ENCODE measurements at places on chromosomes 5 and 9. TPM values are rescaled to one million over a fixed set of nuclear protein-coding genes. Genes with fewer than 3 reads are reported as not detected.

GRCh38 chr5:107519900-107520354 lies 150.8 kb downstream of the EFNA5 start:
- DNase-seq, result peak; percentile 61

DNA sequence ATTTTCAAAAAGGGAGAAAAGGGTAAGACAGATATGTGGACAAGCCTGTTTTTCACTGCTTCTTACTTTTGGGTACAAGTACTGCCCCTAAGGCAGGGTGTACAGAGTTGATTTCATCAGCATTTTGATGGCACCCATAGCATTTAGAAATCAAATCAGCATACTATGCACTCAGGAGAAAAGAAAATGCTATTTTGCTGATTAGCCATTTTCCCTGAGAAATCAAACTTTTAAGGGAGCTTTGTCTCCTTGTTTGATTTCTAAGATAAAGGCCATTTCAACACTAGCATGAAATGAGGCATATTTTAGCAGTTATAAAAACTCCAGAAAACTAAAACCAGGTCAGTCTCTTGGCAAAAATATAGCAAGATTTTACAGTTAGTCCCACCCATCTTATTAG lies 2269.4 kb upstream of the WWC1 start:
- DNase-seq, result no peak

- no peak for DNase-seq
These were observed 598 bp downstream of the RGP1 start for GRCh38 chr9:35749515-35750255.

DNA sequence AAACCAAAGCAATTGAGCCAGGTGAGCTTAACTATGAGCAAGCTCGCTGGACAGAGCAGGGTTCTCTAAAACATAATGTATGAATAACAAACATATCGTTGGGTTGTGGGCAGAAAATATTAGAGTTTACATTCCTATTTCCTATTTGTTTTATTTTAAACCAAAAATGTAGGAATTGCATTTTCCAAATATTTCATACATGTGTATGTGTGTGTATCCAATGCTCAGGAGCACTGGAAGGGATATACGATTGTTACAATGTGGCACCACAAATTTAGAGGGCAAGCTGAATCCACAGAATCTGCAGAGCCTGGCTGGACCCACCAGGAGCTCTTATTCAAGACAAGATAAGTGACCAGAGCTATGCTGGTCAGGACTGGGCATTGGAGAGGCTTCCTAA lies 325.3 kb upstream of the HAPLN1 start:
- no peak for DNase-seq

DNA sequence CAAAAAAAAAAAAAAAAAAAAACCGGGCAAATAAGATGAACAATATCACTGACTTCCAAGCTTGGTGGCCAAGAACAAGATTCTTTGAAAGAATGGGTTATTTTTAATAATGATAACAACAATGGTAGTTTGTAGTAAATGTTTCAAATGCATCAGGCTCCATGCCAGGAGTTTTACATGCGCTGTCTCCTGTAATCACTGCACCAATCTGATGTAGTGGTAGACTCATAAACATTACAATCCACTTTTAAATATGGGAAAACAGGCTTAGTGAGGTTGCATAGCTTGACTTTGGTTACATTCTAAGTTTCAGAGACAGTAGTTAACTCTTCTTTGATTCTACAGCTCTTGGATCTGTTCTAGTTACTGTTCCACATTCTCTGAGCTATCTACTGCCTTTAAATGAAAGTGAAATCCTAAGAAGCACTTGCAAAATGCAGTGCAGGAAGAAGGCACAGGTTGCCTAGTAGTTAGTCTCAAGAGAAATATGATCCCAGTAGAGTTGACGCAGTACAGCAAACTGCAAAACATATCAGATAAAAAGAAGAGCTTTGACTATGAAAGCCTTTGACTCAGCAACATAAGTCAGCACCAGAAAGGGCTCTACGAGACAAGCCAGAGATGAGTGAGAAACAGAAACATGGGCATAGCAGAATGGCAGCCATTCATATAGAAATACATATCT lies 62.1 kb downstream of the PDE4D start:
- DNase-seq, result no peak

DNA sequence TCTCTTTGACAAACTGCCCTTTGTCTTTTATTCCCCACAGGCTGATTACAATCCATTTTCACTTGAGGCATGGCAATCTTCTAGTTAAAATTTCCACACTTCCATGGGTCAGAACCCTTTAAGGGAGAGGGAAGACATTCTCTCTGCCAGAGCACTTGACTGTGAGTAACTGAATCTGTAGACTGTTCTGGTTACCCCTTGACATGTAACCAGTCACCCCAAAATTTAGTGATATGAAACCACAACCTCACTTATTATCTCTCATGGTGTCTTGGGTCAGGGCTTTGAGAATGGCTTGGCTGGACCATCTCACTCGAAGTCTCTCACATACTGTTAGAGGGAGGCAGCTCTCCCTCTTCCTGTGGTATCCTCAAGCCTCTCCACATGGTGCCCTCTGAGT lies 14.0 kb downstream of the ITGA2 start:
- DNase-seq, result no peak

DNA sequence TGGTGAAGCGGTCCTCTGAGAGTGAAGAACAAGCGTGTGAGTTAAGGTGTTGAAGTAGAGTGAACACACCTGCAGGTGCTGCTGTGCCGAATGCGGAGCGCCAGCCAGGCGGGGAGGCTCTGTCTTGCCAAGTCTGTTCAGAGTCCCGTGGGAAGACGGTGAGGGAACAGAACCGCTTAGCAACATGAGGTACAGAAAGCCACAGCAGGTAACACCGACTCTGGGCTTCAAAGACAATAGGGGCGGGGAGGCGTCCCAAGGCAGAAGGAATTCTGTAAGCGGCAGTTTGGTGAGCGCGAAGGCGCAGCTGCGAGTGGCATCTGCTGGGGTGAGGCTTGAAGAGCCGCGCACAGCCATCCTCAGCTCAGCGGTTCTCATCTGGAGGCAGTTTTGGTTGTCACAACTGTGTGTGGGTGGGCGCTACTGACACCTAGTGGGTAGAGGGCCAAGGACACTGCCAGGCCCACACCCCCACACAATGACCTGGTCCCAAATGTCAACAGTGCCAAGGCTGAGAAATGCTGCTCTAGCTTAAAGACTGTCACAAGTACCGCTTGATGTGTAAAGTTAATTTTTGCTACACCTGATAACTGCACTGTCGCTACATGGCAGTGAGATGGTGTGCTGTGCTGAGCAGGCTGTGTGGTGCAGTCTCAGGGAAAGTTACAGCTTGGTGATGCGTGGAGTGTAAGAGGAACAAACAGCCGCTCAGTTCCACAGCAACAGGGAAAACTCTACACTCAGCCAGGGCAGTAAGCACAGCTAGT lies 67.4 kb upstream of the TBC1D9B start:
- peak; percentile 5 for DNase-seq

- DNase-seq, result no peak
These were observed 127.8 kb downstream of the MED27 start for GRCh38 chr9:131951905-131952304.

DNA sequence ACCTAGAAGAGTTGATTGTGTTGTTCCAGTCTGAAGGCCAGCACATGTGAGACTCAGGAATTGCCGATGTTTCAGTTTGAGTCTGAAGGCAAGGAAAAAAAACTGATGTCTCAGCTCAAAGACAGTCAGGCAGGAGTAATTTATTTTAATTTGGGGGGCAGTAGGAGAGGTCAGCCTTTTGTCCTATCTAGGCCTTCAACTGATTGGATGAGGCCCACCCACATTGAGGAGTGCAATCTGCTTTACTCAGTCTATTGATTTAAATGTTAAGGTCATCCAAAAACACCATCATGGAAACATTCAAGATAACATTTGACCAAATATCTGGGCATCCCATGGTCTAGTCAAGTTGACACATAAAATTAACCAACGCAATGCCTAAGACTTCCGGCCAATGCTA lies 288.9 kb downstream of the CDK5RAP2 start:
- DNase-seq, result no peak

- no peak for DNase-seq
These were observed 108.7 kb upstream of the EFNA5 start for GRCh38 chr5:107779437-107779836.

- no peak for DNase-seq
These were observed 18.3 kb upstream of the BTNL3 start for GRCh38 chr5:180970336-180970735.

DNA sequence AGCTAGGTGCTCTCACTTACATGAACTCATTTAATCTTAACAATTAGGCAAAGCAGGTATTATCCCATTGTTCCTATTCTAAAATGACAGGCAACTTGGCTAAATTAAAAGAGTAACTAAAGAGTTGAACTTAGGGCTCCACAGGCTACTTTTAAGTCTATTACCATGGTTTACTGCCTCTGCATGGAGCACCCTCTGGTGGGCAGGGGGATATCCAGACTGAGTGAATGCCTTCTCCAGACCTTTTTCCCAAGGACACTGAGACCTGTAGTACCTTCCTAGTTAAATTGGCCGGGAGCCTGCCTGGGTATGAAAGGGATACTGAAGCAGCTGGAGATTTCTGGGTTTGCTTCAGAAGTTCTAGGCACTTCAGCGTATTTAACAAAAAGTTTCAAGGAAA lies 238.1 kb downstream of the ELAVL2 start:
- DNase-seq, result no peak

DNA sequence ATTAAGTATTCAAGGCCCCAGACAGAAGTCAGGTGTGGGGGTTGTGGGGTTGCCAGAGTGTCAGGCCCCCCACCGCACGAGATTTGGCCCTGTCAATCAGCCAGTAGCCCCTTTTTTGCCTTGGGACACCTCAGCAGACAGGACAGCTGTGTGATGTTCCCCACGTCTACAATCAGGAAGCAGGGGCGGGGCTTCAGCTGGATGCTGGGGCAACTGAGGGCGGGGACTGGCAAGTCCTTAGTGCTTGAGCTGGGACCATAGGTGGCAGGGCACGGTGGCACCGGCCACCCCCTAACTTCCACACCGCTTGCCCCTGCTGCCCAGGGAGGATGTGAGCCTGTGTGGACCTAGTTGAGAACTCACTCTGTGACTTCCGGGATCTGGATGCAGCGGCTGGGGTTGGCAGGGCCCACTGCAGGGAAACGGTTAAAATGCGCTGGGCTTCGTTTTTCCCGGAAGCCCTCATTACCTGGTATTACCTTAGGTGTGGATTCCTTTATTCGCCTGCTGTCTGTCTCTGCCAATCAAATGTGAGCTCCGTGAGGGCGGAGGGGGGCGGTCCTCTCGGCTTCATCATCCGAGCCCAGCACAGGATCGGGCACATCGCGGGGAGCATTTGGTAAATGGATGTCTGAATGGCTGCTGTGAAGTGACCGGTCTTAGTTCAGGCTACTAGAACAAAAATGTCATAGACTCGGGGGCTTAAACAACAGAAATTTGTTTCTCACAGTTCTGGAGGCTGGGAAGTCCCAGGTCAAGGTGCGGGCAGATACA lies 7.5 kb upstream of the GTF3C5 start:
- no peak for DNase-seq

- DNase-seq, result no peak
These were observed 22.8 kb upstream of the PANK3 start for GRCh38 chr5:168601972-168602371.

GRCh38 chr9:129919277-129919676 lies 84.0 kb downstream of the USP20 start:
- no peak for DNase-seq

The TRIM36 gene
- 1.0 TPM for total RNA-seq

The HRH2 gene
- 1.0 TPM for total RNA-seq

The ARHGEF37 gene
- 3.8 TPM for total RNA-seq

Measured in Caki2 (cell line).